ENCODE measurements at places on chromosomes 7 and 10.

DNA sequence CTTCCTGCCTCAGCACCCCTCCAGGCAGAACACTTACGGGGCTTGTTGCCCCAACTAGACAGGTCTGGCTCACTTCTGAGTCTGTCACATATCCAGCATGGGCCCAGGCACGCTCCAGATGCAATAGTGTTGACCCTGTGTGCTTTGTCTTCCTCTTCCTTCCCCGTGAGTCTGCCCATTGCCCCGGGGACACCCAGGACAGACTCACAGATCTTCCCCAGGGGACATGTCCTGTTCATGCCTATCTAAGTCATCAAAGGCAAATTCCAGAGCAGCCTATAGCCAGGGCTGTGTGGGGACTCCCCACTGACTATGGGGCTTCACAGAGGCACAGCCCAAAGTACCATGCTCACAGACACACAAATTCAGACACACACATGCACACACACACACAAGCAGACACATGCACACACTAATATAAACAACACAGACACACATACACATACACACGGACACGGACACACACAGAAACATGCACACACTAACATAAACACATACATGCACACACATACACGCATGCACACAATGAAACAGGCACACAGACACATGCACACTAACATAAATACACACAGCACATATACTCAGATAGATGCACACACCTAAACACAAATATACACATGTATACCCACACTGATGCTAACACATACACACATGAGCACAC lies 175.8 kb downstream of the KCNMA1 start:
- no peak for DNase-seq

- DNase-seq, result no peak
Measured at GRCh38 chr7:37245590-37245989, 203.1 kb downstream of the ELMO1 start.

DNA sequence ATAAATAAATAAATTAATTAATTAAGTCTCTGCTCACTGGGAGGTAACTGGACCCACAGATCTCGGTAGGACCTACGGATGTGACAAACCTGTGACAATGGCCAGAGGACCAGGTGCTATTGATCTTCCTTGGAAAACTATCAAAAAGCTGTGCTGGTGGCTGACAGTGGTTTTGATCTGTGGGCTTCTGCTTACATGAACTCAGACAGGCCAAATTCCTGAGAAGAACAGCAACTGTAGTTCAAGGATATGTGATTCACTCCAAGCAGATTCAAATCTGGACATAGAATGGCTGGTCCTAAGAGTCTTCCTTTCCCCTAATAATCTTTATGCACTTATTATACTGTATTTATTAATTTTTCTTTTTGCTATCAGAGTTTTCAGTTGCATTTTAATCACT lies 80.0 kb downstream of the ATXN7L1 start:
- no peak for DNase-seq

- no peak for DNase-seq
Measured at GRCh38 chr10:126336801-126337200, 51.5 kb downstream of the ADAM12 start.

DNA sequence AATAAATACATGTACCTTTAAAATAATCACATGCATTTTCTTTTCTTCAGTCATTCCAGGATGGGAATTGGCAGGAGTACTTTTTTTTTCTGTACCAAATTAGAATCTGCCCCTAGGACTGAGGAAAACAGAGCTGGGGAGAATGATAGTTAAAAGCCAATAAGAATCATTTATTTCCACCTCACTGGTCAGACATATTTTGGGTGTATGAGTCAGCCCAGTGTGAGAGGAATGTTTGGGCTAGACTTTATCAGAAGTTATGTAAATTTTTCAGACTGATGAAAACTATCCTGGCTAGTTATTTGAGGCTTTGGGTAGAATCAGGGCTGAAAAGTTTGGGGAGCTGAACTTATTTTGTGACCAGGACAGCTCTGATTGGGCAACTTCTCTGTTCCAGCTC lies 303.1 kb upstream of the NPSR1 start:
- no peak for DNase-seq

DNA sequence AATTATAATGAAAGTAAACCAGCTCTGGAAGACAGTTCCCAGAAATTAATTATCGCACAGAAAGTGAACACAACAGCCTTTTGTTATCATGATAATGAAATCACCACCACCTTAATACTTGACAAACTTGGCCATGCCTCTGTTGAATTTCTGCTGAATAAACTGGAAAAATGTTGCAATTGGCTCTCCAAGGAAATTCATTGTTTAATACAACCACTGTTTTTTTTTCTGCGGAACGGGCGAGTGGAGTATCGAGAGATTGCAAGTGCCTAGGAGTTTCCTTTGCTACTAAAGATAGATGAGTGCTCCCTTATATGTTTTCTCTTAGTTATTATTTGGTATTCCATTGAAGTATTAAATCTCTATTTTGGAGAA lies 657.0 kb downstream of the SDK1 start:
- DNase-seq, result no peak

DNA sequence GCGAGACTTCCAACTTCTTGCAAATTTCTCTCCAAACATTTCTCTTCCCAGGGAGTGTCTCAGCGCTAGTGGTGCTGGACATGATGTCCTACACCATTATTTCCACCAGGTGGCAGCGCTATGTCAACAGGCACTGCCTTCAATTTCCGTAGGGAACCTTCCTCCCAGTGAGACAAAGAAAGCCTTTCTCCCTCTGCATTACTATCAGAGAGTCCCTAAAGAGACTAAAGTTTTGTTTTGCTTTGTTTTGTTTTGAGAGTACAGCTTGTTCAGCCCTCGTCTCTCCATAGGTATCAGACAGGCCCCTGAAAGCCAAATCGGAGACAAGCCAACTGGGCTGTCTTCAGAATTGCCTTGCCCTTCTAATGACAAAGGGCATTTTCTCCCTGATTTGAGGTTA lies 44.2 kb upstream of the GGCT start:
- DNase-seq, result peak; percentile 48

DNA sequence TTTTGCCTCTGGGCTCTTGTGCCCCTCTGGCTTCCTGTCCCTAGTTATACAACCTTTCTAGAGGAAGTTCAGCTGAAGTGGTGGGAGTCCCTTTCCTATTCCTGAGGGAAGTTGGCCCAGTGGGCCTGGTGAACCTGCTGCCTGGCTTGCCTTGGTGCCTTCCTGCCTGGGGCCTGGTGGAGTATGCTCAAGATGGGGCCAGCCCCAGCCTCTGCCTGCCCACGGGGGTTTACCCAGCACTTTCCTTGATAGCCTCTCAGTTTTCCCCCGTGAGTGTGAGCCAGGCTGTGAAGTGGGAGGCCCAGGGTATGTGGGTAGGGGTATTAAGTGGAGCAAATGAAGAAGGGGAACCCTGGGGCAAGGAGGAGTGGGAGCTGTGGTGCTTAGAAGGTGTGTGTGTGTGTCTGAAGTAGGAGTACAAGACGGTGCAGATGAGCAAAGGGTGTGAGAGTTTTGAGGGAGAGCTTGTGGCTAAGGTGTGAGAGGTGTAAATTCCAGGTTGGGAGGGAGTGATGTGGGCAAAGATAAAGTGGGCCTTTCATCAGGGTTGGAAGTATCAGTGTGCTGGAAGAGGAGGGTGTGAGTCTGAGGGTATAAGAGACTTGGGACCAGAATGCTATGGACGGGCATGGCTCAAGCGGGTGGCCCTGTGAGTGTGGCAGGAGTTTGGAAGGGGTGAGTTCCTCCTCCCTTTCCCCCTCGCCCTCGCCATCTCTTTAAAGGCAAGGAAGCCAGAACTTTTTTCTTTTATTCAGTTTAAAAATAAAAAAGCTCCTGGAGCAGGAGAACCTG lies 10.9 kb upstream of the PAX2 start:
- DNase-seq, result no peak

GRCh38 chr10:121490871-121491519 lies 107.2 kb downstream of the FGFR2 start:
- DNase-seq, result peak; percentile 33

DNA sequence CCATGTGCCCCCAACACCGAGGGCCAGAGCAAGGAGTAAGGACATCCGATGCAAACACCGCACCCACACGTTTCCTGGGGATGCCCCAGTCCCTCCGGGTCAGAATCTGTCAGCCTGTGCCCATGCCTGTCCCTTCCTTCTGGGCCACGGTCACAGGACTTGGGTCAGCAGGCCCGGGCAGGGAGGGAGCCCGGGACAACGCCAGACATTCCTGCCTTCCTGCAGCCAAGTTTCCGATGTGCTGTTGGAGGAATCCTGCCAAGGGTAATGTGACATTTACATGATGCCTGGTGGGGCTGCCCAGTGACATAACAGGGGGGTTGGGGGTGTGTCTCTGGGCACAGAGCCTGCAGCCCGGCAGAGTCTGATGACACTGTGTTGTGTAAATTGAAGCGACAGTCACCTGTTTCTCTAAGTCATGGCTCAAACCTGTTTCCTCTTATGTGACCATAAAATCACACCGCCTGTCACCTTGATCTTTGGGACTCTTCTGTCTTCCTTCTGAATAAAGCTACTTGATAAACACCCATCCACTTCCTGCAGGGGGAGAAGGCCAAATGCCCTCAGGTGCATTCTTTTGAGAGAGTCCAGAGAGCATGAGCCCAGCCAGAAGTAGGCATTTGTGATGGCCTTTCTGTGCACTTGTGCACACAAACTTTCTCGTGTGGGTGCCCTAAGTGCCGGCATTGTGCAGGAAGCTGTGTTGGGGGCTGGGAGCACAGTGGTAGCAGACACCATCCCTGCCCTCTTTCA lies 175.3 kb upstream of the RHEB start:
- peak; percentile 88 for DNase-seq

DNA sequence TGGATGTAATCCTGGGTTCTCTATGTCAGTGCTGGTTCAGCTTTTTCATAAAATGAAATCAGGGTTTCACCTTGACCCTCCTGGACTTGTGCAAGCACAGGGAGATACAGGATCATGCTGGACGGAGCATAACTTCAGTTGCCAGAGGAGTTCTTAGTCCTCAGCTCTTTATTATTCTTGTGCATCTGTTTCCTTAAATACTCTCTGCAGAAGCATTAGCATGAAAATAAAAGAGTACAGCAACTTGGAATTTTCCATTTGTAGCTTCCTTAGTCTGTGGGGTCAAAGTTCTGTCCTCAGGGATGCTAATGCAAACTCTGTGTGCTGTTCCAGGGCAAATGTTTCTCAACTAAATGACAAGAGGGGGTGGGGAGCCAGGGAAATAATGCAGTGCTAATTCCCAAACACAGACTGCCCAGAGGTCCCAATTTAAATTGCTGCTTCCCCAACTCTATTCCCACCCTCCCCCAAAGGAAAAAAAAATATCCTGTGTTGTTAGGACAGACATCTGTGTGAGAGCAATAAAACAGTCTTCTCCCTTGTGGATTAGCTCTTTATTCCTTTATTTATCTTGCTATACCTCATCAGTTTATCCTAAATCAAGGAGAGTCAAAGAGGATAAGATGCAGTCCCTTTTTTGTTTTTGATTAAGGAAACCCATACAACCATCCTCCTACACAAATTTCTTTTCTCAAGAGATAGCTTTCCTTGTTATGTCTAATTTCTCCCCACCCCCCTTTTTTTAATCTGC lies 905.0 kb downstream of the LRMDA start:
- DNase-seq, result peak; percentile 30

DNA sequence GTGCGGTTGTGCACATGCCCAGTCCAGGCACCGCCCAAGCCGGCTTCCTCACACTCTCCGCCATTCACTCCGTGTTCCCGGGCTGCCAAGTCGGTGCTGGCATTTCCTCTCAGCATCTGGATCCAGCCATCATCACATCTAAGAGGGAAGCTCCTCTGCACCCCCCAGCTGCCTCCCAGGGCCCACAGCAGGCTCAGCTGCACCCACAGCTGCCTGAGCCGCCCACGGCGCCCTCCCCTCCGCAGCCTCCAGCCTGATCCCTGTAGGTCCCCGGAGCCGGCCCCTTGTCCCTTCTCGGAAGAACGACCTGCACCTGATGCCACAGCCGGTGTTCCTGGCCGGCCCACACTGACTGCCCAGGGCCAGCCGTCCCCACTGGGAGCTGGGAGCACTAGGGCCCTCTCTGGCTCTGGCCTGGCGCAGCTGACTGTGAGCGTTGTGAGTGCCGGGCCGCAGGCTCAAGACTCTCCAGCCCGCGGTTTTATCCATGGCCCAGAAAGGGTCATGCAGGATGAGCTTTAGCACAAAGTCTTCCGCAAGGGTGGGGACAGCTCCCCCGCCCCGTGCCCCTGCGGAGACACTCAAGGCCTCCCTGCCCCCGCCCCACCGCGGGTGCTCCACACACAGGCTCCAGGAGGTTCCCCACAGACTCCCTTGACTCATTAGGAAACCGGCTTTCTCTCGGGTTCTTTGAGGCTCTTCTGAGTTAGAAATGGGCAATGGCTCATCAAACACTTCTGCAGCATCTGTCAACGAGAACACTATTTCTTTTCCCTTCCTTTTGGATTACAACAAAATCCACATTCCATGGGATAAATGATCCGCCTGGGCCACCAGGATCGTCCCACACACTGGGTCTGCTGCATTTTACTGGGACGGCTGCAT lies 31.2 kb downstream of the CFAP46 start:
- DNase-seq, result no peak

DNA sequence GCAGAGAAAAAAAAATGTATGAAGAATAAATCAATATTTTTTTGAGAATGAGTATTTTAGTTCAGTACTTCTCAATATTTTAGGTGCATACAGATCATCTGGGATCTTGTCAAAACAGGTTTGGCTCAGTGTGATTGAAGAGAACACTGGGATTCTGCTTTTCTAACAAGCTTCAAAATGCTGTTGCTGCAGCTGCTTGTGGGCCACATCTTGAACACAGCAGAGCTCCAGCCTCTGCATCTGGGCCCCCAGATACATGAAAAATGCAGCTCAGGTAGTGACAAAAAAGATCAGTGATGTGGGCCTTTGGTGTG lies 1177.1 kb upstream of the C7orf33 start:
- no peak for DNase-seq

DNA sequence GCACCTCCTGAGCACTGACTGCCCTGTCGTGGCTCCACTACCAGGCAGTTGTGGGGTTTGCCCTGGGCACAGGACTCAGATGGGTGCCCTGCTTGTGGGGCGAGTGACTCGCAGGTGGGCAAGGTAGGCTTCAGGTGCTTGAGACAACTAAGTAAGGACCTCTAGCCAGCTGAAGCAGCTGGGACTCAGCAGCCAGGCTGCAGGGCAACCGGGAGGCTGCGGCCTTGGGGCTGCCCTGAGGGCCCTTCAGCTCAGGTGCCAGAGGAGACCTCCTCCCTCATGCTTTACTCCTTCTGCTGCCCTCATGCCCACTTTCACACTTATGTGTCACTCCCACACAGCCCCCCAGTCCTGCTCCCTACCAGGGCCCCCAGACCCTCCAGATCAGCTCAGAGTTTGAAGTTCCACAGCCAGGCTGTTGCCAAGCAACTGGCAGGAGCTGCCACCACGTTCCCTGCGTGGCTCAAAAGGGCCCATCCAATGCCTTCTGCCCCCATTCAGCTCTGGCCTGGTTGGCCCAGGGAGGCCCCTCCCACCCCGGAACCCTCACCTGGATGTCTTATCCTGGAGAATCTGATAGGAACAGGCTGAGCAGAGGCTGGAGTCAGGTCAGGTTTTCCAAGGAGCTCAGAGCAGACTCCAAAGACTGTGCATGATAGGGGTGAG lies 10.0 kb downstream of the TLX1 start:
- DNase-seq, result no peak

Data from heart left ventricle (tissue), 16 donors.